Osteocyte (in vitro differentiated cells): ENCODE measurements at places on chromosomes 2 and 18. TPM values are rescaled to one million over a fixed set of nuclear protein-coding genes. Genes with fewer than 3 reads are reported as not detected.

CIDEA gene
- total RNA-seq = not detected in 2 replicates

PLB1 gene
- 0.60 and 0.64 TPM in 2 replicates for total RNA-seq

HOXD13 gene
- not detected in 2 replicates for total RNA-seq

DNA sequence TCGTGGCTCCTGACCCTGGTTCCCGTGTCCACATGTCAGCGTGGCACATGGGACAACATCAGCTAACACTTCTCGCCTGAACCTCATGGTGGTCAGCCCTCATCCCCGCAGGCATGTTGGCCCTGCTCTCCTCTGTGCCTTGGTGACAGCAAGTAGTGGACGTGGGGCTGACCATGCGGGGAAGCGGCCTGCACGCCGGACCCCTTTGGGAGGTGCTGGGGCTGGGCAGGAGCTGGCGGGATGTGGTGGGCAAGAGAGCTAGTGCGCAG lies 249.5 kb downstream of the TWIST2 start:
- H3K27ac ChIP-seq = no peak overlapping the region
- DNase-seq = no peak
- H3K4me1 ChIP-seq = no peaks in the 10 kb centered on the region
- H3K36me3 ChIP-seq = peaks cover 2% of the 10 kb centered on the region
- H3K27me3 ChIP-seq = no peaks in the 10 kb centered on the region

DNA sequence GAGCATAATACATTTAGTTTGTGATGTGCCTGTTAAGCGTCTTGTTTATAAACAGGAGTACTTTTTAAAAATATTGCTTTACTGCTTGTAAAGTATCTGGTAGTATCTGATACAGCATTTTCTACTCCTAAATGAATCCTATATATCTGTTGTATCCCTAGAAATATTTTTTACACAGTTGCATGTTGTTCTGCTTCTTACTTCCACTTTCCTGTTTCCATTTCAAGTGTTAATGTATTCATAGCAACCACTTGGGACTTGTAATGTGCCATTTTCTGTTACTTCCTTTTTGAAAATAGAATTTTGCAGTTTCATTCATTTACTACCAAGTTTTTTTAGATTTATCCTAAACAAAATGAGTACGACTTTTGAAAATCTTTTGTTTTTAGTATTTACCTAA lies 24.9 kb downstream of the CCNT2 start:
- no peaks in the 10 kb centered on the region for H3K27me3 ChIP-seq
- no peak for DNase-seq
- H3K36me3 ChIP-seq = peaks cover 18% of the 10 kb centered on the region
- H3K4me3 ChIP-seq = no peak overlapping the region

DNA sequence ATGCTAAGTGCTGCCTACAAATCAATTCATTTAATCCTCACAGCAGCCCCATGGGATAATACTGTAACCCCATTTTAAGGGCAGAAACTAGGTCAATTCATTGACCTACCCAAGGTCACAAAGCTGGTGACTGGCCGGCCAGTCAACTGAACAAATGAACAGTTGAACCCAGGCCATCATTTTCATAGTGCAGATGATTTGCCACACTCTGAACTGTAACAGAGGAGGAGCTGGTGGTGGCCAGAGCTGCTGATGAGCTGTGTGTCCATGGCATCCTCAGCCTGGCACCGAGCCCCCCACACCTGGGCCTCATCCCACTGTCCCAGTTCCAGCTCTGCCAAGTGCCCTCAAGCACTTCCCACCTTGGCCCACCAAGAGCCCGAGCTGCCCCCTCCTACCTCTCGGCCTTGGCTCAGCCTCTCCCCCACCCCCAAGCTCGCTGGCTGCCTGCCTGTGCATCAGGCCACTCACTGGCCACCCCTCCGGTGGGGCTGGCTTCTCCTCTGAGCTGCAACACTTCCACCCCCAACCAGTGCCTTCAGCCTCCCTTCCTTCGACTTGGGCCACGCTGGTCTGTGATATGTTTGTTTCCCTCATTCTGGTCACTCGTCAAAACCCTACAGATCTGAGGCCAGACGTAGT lies 58.4 kb downstream of the ATOH8 start:
- H3K36me3 ChIP-seq = no peaks in the 10 kb centered on the region
- no peak overlapping the region for H3K4me3 ChIP-seq
- H3K27me3 ChIP-seq = peaks cover 27% of the 10 kb centered on the region
- peak; percentile 70 for DNase-seq

GRCh38 chr2:198168651-198169050 lies 364.3 kb downstream of the PLCL1 start:
- no peaks in the 10 kb centered on the region for H3K27me3 ChIP-seq
- H3K27ac ChIP-seq = no peak overlapping the region
- no peaks in the 10 kb centered on the region for H3K4me1 ChIP-seq
- no peak overlapping the region for H3K4me3 ChIP-seq
- DNase-seq = no peak

GRCh38 chr2:64692401-64692800 lies 38.7 kb upstream of the SERTAD2 start:
- H3K27ac ChIP-seq = no peak overlapping the region
- H3K27me3 ChIP-seq = no peaks in the 10 kb centered on the region
- H3K4me1 ChIP-seq = peaks cover 7% of the 10 kb centered on the region
- H3K4me3 ChIP-seq = no peak overlapping the region
- no peak for DNase-seq

- no peaks in the 10 kb centered on the region for H3K36me3 ChIP-seq
- peaks cover 40% of the 10 kb centered on the region for H3K4me1 ChIP-seq
- peak overlapping the region; percentile 98 for H3K27ac ChIP-seq
- H3K27me3 ChIP-seq = no peaks in the 10 kb centered on the region
- peak overlapping the region; percentile 53 for H3K4me3 ChIP-seq
- DNase-seq = peak; percentile 94
Observed at GRCh38 chr2:224909885-224910573, 132.2 kb downstream of the DOCK10 start.

GRCh38 chr18:22503803-22504202 lies 86.1 kb upstream of the CTAGE1 start:
- H3K27me3 ChIP-seq = no peaks in the 10 kb centered on the region
- peak overlapping the region; percentile 78 for H3K27ac ChIP-seq
- no peak for DNase-seq
- no peak overlapping the region for H3K4me3 ChIP-seq

DNA sequence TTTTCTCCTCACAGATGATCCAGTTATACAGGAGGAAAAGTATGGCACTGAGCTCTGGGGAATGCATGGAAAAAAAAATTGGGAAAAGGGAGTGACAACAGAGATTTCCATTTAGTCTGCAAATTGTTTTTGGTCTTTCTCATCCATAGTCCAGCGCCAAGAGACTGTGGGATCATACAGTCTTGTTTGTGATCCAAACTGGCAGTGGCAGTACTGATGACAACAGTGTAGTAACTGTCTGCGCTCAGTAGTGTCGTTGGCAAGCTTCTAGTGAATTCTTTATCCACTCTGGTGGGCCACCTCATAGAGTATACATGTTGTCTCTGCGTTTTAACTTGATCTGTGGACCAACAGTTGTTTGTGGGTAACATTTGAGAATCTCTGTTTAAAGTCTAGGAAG lies 37.9 kb downstream of the GALNT1 start:
- H3K27ac ChIP-seq = peak overlapping the region; percentile 51
- H3K27me3 ChIP-seq = no peaks in the 10 kb centered on the region
- H3K4me3 ChIP-seq = no peak overlapping the region
- peaks cover 9% of the 10 kb centered on the region for H3K36me3 ChIP-seq
- peaks cover 37% of the 10 kb centered on the region for H3K4me1 ChIP-seq

DNA sequence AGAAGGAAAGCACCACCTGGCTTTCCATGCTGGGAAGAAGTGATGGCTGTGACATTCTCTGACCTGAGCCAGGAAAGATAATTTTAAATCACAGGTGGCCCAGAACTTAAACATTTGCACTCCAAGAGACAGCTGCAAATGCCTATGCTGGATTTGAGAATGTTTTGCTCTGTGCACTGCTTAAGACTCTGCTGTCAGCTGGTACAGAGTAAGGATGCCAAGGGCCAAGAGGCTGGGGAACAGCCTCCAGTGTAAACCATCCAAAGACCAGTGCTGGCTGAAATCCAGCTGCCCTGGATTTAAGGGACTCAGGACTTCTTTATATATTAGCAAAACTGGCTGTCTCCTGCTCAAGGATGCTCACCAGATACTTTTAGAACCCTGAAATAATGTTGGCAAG lies 3.9 kb downstream of the HOXD8 start:
- peaks cover 3% of the 10 kb centered on the region for H3K36me3 ChIP-seq
- H3K27ac ChIP-seq = no peak overlapping the region
- peaks cover 84% of the 10 kb centered on the region for H3K27me3 ChIP-seq

GRCh38 chr18:31204833-31205232 lies 42.2 kb upstream of the DSC1 start:
- peaks cover 9% of the 10 kb centered on the region for H3K4me1 ChIP-seq
- no peak overlapping the region for H3K4me3 ChIP-seq
- no peak for DNase-seq
- no peaks in the 10 kb centered on the region for H3K36me3 ChIP-seq
- peaks cover 26% of the 10 kb centered on the region for H3K27me3 ChIP-seq
- no peak overlapping the region for H3K27ac ChIP-seq

- no peak overlapping the region for H3K4me3 ChIP-seq
- no peaks in the 10 kb centered on the region for H3K4me1 ChIP-seq
- peaks cover 9% of the 10 kb centered on the region for H3K27me3 ChIP-seq
- no peaks in the 10 kb centered on the region for H3K36me3 ChIP-seq
- no peak for DNase-seq
Observed at GRCh38 chr2:119723784-119724467, 35.8 kb upstream of the PTPN4 start.
